ENCODE measurements at places on chromosomes 12 and 14. TPM values are rescaled to one million over a fixed set of nuclear protein-coding genes. Genes with fewer than 3 reads are reported as not detected.

KRT71 gene
- not detected for total RNA-seq

NRXN3 gene
- total RNA-seq, result 0.97 TPM

ANO4 gene
- total RNA-seq, result not detected

LRP1-AS gene
- not detected for total RNA-seq

CLEC4E gene
- total RNA-seq, result 0.38 TPM

ZNF219 gene
- 28.8 TPM for total RNA-seq

TPH2 gene
- not detected for total RNA-seq

KRT74 gene
- total RNA-seq, result not detected

TMEM132C gene
- not detected for total RNA-seq

ANKRD33 gene
- total RNA-seq, result not detected

PLEKHD1 gene
- total RNA-seq, result 0.02 TPM

RNASE8 gene
- not detected for total RNA-seq

FAM90A1 gene
- total RNA-seq, result 0.14 TPM

NPFF gene
- total RNA-seq, result not detected

HCAR3 gene
- total RNA-seq, result 0.34 TPM

VRTN gene
- not detected for total RNA-seq

MARK3 gene
- total RNA-seq, result 64.7 TPM

KRT2 gene
- total RNA-seq, result not detected

LMO3 gene
- not detected for total RNA-seq

MYO1A gene
- 0.22 TPM for total RNA-seq

OLR1 gene
- total RNA-seq, result 2.3 TPM

RPL36AL gene
- 417 TPM for total RNA-seq

OTUB2 gene
- 4.2 TPM for total RNA-seq

CGRRF1 gene
- total RNA-seq, result 17.4 TPM

FOXM1 gene
- 100 TPM for total RNA-seq

CDC42BPB gene
- 72.8 TPM for total RNA-seq

UBR7 gene
- 30.1 TPM for total RNA-seq

ATG14 gene
- 5.3 TPM for total RNA-seq
